ENCODE measurements at places on chromosomes 4 and X. TPM values are rescaled to one million over a fixed set of nuclear protein-coding genes. Genes with fewer than 3 reads are reported as not detected.

PLS3 gene
- 61.4 TPM for polyA plus RNA-seq

GSX2 gene
- polyA plus RNA-seq: not detected

GPR34 gene
- polyA plus RNA-seq: 8.5 TPM

F8A2 gene
- polyA plus RNA-seq: not detected

ZBTB49 gene
- 1.7 TPM for polyA plus RNA-seq

SLC6A14 gene
- polyA plus RNA-seq: 0.01 TPM

TLR6 gene
- 0.79 TPM for polyA plus RNA-seq

ARMCX4 gene
- polyA plus RNA-seq: 2.4 TPM

ATP1B4 gene
- not detected for polyA plus RNA-seq

CCDC149 gene
- polyA plus RNA-seq: 12.6 TPM

GRPR gene
- 0.04 TPM for polyA plus RNA-seq

WDR45 gene
- 88.5 TPM for polyA plus RNA-seq

JCHAIN gene
- polyA plus RNA-seq: 7.7 TPM

RENBP gene
- 18.4 TPM for polyA plus RNA-seq

CLTRN gene
- polyA plus RNA-seq: 1.6 TPM

Measured in adipose tissue (tissue), 3 donors.